Hematopoietic multipotent progenitor cell treated with erythropoietin and hydrocortisone succinate and interleukin-3 and kit ligand, for 6 days (in vitro differentiated cells): ENCODE measurements at places on chromosomes 1 and 21.

DNA sequence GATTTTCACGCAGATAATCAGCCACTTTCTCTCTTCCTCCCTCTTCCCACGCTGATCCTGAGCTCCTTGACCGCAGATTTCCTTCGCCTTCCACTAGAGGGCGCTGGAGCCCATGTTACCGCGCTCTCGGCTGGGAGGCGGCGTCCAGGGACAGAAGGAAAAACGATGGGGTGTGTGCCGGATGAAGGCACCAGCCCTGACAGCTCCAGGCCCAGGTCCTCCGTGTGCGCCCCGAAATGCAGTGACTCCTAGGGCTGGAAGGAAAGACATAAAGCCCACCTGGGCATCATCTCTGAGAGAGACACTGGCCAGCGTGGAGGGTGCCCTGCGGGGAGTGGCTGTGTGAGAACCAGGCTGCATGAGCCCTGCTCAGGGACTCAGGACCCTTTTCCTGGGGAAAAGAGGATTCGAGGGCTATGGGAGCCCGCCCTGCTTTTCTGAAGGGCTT is 44.9 kb upstream of the CYP2J2 start:
- DNase-seq: peak; percentile 76

- DNase-seq: peak; percentile 74
Measured at GRCh38 chr1:19800076-19800804, 524 bp upstream of the TMCO4 start.

DNA sequence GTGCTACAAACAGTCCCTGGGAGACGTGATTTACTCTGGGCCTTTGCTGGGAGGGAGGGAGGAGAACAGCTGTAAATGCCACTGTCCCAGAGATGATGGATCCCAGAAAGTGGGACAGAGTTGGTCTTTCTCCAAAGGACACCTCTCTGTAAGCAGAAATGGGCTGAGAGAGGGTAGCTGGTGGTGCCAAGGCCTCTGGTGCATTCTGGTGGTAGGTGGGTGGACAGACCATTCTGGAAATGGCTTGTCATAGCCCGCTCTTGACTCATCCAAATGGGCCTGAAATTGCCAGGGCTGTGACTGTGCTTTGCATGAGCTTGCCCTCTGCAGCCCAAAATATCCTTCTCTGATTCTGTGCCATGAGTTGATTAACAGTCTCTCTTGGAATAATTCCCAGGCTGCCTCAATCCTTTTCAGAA is 36.1 kb downstream of the CCDC185 start:
- DNase-seq: no peak

- DNase-seq: peak; percentile 1
Measured at GRCh38 chr1:243848165-243848857, 1.7 kb downstream of the AKT3 start.

- DNase-seq: no peak
Measured at GRCh38 chr1:36107394-36107793, 17.6 kb downstream of the COL8A2 start.

DNA sequence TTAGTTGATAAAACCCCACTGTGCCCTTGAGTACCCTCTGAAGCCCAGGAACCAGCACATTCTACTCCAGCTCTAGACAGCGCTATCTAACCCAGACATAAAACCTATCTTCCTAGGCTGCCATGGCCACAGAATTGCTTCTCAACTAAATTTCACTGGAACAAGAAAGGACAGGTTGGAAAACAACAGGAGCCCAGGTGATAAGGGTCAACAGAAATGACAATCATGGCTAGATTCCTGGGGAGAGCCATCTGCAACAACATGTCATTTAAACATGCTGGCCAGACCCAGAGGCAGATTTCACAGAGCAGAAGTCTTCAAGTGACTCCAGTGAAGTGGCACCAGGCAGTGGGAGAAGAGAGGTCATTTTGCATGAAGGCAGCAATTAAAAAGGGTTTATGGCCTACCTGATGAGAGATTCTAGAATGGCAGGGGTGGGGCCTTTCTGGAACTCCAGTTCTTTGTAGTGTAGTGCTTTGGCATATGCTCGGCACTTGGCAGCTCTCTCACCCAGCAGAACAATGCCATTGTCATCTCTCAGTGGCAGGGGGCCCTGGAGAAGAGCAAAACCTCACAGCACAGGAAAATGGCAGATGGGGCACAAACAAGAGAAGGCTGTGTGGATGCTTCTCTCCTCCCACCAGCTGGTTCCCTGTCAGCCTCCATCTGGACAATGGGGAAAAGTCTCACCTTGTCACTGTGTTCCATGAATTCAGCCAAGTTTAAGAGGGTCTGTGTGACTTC is 9.9 kb downstream of the ANGPTL7 start:
- no peak for DNase-seq

GRCh38 chr21:44390886-44391285 is 37.5 kb downstream of the TRPM2 start:
- no peak for DNase-seq

DNA sequence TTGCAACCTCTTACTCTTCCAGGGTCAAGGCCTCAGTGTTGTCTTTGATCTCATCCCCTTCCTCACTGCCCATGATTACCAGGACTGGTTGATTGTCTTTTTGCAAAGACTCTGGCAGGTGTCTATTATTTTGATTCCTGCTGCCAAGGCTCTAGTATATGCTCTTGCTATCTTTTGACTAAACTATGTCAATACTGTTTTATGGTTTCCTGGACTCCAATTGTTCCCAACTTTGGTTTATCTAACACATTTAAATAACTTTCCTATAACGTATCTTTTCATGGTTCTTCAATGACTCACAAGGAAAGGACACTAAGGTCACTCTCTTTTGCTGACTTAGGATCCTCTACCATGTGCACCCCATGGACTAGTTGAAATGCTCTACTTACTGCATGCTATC is 141.5 kb downstream of the PTPRC start:
- DNase-seq: no peak

GRCh38 chr1:98660940-98661543 is 479 bp upstream of the SNX7 start:
- DNase-seq: peak; percentile 1

GRCh38 chr1:167661527-167662426 is 31.7 kb downstream of the RCSD1 start:
- no peak for DNase-seq

- DNase-seq: no peak
Measured at GRCh38 chr1:81949421-81949820, 148.7 kb downstream of the ADGRL2 start.

- DNase-seq: no peak
Measured at GRCh38 chr1:74579425-74579824, 67.0 kb upstream of the LRRC53 start.

GRCh38 chr1:58246549-58246948 is 300.0 kb downstream of the OMA1 start:
- no peak for DNase-seq

DNA sequence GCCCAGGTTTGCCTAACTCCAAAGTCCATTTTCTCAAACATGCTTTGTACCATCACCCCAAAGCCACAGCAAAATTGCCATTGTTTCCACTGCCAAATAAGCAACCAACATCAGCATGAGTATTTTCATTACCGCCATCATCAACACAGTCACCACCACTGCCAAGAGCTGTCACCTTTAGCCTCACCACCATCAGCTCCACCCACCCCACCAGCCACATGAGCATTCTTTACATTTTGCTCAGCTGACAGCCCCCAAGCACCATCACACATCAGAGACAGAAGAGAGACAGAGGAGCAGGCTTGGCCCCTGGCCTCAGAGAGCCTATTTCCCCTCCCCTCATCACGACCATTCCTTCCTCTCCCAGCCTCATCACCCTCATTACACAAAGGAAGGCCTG is 42.7 kb downstream of the TAS1R2 start:
- no peak for DNase-seq

DNA sequence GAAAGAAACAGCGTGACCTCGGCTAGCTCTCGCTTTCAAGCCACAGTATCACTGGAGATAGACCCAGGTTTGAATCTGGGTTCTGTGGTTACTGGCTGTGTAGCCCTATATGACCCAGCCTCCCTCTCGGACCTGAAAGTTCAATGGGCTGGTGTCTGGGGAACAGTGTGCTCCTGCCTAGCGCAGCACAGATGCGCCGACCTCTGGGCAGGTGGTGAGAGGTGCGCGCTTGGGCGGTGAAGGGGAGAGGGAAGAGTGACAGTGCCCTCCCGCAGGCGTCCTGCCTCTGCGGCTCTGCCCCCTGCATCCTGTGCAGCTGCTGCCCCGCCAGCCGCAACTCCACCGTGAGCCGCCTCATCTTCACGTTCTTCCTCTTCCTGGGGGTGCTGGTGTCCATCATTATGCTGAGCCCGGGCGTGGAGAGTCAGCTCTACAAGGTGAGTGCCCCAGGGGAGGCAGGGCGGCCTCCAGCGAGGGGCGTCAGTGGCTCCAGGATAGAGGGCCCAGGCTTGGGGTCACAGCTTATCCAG is 10.5 kb downstream of the SERINC2 start:
- no peak for DNase-seq

GRCh38 chr1:19445417-19446342 is 39.7 kb downstream of the CAPZB start:
- DNase-seq: peak; percentile 38

DNA sequence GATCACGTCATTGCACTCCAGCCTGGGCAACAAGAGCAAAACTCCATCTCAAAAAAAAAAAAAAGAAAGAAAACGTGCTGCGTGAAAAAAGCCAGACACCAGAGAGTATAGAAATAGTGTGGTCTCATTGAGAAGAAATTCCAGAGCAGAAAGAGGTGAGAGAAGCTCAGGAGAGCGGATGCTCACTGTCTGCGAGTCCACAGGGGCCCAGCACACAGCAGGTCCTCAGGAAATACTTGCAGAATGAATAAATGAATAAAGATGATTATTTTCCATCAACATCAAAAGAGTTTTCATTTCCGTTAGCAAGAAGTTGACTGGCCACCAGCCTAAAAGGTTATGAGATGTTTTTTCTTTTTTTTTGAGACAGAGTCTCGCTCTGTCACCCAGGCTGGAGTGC is 14.4 kb downstream of the CASP9 start:
- DNase-seq: no peak

- no peak for DNase-seq
Measured at GRCh38 chr1:114468710-114469468, 42.1 kb downstream of the TRIM33 start.

DNA sequence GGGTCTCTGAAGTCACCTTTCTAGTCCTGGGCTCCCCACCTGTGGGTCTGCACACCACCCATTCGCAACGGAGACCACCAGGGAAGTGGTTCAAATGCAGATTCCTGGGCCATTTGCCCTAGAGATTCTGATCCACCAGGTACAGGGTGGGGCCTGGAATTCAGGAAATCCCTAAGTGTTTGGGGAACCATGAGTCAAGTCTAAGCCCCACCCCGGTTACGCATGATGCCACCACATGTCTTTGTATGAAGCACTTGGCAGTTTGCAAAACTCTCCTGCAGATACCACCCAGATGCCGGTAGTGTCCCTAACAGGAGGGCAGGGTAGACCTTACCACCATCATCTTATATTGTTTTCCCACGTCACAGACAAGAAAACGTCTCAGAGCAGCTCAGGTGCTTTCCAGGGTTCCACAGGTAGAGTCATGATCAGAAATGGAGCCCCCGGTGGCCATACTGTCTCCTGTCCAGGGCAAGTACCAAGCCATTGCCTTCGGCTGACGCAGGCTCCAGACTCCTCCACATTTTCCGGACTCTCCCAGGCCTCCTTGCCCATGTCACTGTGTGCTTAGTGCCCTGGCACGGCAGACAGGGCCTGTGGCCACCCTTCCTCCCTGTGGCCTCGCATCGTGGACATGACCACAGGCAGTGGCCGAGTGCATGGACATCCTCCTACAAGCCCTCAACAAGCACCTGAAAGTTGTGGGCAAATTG is 89.2 kb upstream of the TMEM51 start:
- no peak for DNase-seq

DNA sequence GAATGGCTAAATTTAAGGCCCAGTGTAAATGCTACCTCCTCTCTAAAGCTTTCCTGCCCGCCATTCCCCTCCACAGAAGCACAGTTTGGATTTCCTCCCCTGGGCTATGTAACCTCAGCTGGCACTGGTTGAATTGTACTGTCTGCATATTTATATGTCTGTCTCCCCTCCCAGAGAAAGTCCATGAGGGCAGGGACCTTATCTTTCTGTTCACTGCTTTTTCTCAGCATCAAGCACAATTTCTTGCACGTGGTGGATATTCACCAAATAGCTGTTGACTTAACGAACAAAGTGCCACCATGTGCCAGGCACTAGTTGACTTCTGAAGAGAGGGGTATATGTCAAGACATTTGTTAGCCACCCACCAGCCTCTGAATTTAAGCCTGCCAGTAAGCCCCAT is 9.5 kb upstream of the PDIK1L start:
- no peak for DNase-seq

GRCh38 chr1:71307451-71307850 is 226.6 kb upstream of the ZRANB2 start:
- DNase-seq: peak; percentile 10

GRCh38 chr1:234495231-234495990 is 16.4 kb upstream of the TARBP1 start:
- DNase-seq: no peak

DNA sequence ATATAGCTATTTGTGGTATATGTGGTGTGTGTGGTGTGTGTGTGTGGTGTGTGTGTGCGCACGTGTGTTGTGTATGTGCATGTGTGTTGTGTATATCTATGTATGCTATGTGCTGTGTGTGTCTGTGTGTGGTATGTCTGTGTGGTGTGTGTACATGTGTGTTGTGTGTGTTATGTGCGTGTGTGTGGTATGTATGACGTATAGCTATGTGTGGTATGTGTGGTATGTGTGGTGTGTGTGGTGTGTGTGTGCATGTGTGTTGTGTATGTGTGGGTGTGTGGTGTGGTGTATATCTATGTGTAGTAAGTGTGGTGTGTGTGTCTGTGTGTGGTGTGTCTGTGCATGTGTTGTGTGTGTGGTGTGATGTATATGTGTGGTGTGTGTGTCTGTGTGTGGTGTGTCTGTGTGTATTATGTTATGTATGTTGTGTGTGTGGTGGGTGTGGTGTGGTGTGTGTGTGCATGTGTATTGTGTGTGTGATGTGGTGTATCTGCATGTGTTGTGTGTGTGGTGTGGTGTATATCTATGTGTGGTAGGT is 59.8 kb downstream of the EDN2 start:
- no peak for DNase-seq

DNA sequence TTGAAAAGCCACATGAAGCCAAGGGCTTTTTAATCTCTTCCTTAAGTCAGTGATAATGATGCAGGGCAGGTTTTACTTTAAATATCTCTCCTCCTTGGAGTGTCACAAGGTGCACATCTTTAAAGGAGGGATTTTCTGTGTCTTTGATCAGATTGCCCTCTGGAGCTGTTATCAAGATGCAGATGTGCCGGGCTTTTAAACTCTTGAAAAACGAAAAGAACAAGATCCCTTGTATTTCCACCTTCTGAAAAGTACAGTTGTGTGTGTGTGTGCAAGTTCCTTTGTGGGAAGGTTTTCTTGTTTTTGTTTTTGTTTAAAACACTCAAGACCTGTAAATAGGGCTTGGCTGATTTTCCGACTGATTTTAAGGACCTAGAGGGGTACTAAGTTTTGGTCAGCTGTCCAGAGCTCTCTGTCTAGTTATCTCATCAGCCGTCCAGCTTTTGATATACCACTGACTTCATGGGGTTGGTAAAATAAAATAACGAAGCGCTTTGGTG is 1.6 kb downstream of the MARK1 start:
- DNase-seq: no peak

GRCh38 chr21:44463724-44464123 is 8.4 kb downstream of the LRRC3 start:
- DNase-seq: no peak

GRCh38 chr1:202551683-202552082 is 158.6 kb downstream of the SYT2 start:
- peak; percentile 23 for DNase-seq
